Fibroblast of lung (primary cell): ENCODE measurements at places on chromosomes 1 and 21.

GRCh38 chr1:159896546-159896930 is 3.4 kb downstream of the CFAP45 start:
- no peak for DNase-seq

- no peak for DNase-seq
Observed at GRCh38 chr1:193479187-193479586, 292.8 kb upstream of the B3GALT2 start.

GRCh38 chr1:61318319-61319125 is 236.2 kb downstream of the NFIA start:
- peak; percentile 69 for DNase-seq

DNA sequence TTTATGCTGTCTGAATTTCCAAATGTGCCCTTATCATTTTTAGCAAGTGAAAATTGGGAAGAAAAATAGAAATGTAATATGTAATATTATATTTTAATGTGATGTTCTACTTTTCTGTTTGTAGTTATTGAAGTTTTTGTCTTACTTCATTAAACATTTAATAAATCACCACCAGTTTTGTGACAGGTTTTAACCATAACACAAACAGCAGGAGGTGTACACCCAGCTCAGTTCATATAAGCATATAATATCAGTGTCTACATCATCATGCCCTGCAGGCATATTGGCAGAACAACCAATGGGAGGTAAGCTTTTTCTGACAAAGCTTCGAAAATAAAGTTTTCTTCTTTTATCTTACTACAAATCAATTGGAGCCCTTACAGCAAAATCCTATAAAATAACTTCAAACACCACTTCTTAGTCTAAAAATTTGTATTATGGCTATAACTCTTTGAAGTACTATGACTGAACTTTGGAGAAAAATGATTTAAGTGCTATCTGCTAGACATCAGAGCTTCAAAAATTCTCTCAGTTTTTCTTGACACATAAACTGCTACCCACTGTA is 236.7 kb downstream of the BARHL2 start:
- DNase-seq = no peak

DNA sequence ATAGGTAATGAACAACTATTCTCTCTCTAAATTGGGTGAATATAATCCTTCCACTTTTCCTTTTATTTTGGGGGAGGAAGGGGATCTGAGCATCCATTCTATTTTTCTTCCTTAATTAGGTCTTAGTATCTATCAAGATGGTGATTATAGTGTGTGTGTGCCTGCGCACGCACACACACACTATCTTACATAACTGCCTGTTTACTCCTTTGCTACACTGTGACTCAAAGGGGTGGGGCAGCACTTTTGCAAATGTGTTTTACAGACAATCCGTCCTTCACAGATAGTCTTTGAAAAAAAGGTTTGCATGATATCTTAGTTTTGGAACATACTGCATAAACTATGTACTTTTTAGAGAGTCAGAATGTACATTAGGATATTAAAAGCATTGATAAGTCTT is 191.5 kb downstream of the SDCCAG8 start:
- DNase-seq = peak; percentile 72

DNA sequence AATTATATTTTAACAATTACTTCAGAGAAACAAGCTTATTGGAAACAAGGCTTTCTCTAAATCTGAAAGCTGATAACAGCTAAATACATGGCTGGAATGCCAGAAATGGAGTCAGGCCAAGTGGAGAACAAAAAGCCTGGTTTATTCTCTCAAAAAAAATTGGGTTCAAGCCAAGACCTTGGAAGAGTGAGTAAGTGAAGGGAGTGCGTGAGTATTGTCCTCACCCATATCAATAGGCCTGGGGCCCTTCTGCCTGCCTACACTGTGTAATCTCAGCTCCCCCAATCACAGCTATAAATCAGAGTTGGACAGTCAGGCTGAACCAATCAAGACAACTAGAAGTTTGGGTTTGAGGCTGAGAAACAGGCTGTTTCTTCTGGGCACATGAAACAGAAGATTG is 7.4 kb downstream of the KYAT3 start:
- DNase-seq = peak; percentile 92

- no peak for DNase-seq
Observed at GRCh38 chr1:181353526-181353925, 129.8 kb upstream of the CACNA1E start.

DNA sequence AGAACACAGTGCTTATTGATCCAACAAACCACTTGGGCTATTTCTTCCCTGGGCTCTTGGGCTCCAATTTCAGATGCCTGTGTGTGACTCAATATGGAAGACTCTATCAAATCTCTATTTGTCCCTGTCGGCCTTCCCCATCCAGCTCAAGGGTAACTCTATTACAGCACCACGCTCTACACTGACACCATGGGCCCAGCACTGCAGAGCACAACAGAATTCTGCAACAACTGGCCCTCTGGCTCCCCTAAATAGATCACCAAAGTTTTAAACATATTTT is 51.7 kb downstream of the CAPZB start:
- DNase-seq = peak; percentile 65

GRCh38 chr1:241696172-241696814 is 44.2 kb downstream of the WDR64 start:
- DNase-seq = no peak

DNA sequence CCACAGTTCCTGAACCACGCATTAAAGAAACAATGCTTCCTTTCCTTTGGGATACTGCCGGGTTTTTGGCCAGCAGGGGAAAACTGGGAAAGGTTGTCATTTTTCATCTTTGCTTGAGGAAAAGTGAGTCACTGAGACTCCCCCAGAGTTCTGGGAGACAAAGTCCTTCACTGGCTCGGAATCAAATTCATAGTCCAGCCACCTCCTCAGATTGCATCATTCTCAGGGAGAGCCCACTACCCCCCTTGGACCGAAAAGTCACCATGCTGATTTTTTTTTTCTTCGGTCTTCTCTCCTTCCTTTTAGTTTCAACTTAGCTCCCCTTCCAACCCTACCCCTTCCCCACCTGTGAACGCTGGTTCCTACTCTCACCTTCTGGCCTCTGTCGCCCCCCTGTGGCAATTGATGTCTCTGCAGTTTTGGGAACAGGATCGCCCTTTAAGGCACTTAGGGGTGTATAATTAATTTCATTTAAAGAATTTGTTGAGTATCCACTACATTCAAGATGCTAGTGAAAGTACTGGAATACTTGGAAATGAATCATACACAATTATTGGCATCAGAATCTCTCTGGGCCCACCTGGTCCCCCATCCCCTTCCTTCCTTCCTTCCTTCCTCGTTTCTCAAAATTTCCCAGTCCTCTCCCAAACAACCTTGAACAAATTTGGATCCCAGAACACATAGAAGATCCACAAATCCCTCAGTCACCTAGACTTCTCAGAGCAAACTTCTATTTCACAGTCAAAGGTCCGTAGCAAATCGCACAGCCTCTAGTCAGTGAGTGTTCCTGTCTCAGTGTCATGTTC is 6.9 kb downstream of the ACKR1 start:
- DNase-seq = peak; percentile 47

- peak; percentile 62 for DNase-seq
Observed at GRCh38 chr1:177847843-177848242, 122.0 kb downstream of the SEC16B start.

DNA sequence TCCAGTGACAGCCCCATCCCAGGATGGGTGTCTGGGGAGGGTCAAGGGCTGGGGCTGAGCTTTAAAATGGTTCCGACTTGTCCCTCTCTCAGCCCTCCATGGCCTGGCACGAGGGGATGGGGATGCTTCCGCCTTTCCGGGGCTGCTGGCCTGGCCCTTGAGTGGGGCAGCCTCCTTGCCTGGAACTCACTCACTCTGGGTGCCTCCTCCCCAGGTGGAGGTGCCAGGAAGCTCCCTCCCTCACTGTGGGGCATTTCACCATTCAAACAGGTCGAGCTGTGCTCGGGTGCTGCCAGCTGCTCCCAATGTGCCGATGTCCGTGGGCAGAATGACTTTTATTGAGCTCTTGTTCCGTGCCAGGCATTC is 24.2 kb downstream of the PCSK9 start:
- no peak for DNase-seq

DNA sequence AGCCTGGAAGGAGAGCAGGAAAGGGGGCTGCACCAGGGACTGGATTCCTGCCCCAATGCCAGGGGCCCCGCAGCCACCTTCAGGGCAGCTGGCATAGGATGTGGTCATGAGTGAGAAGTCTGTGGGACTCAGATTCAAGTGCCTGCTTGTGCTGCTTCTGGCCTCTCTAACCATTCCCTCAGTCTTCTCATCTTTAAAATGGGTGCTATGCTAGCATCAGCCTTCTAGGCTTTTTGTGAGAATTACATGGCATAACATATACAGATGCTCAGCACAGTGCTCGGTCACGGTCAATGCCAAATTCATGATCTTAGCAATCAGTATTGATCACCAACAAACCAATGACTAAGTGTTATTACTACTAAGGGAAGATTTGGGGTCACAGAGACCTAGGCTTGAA is 23.5 kb downstream of the TRIM62 start:
- no peak for DNase-seq

DNA sequence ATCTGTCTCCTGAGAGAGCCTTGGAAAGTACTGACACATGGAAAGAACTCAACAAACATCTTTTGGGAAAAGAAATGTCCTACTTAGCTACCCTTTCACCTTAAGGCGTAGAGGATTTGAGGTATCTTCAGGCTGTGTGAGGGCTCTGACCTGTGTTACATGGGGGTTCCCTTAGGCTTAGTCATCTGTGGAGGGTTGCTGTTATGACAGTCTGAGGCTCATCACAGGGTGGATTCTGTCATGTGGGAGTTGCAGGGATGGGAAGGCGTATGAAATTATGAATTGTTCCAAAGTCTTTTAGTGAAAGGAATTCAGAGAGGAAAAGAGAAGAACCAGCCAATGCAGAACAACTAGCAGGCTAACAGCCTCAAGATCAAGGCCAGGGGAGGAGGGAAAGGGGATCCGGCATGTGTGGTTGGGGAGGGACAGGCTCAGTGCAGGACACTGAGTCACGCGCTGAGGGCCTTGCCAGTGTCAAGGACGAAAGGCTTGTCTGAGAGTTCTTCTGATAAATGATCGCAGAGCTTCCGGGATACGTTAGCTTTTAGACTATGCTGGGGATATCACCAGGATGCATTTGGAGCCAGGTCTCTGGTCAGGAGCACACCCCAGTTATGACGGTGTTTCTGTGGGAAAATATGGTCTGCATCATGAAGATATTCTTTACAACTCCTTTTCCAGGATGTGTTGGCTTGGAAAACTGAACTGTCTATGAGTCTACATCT is 24.6 kb upstream of the PLA2G2C start:
- DNase-seq = no peak

DNA sequence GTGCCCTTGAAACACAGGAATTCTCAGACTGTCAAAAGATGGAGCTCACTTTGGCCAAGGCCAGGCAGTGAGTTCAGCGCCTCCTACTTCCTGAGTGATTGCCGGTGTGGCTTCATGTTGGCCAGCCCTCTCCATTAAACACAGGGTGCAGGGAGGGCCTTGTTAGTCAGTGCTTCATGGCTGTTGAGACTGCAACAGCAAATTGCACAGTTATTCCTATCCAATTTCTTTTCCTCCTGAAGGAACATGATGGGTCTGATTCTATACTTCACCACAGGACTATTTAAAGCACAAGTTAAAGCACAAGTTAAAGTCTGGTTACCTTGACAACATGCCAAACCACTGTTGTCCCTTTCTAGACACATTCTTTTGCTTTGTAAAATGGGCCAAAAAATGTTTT is 156.6 kb downstream of the SIPA1L2 start:
- DNase-seq = peak; percentile 85

GRCh38 chr1:9746651-9747050 is 77.1 kb downstream of the CLSTN1 start:
- DNase-seq = no peak

DNA sequence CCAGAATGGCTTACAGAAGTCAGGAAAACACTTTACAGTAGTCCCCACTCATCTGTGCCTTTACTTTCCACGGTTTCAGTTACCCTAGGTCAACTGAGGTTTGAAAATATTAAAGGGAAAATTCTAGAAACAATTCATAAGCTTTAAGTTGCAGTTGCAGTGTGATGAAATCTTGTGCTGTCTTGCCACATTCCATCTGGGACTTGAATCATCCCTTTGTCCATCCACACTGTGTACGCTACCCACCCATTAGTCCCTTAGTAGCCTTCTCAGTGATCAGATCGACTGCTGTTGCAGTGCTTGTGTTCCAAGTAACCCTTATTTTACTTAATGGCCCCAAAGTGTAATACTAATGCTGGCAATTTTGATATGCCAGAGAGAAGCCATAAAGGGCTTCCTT is 30.5 kb downstream of the ZCCHC17 start:
- DNase-seq = peak; percentile 46
